ENCODE measurements at places on chromosomes 11 and 22.

DNA sequence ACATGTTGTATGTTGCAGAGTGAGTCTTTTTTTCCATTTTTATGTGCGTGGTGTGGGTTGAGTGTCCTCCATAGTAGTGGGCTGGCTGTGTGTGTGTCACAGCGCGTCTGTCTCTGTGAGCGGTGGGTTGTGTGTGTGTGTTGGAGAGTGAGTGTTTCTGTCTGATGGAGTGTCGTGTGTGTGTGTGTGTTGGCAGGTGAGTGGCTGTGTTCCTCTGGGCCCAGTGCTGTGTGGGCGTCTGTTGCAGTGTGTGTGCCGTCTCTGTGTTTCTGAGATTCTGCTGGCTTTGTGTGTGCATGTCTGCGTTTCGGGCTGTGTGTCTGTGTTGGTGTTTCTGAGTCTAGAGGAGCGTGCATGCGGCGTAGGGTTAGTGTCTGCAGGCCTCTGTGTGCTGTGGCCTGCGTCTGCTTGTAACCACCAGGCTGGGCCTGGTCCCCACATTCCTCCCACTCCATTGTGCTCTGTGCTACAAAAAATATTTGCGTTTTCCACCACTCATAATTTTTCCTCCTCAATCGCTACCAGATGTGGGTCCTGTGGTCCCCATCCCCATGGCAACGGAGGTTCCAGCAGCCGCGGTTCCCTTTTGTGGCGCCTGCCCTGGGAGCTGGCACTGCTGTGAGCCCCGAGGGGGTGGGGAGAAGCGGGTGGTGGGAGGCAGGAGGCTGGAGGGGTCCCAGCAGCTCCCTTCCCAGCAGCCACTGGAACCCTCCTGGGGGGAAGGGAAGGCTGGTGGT, 15.2 kb downstream of the SCARF2 start:
- DNase-seq: no peak

GRCh38 chr11:75465701-75466531, 32.9 kb upstream of the KLHL35 start:
- no peak for DNase-seq

DNA sequence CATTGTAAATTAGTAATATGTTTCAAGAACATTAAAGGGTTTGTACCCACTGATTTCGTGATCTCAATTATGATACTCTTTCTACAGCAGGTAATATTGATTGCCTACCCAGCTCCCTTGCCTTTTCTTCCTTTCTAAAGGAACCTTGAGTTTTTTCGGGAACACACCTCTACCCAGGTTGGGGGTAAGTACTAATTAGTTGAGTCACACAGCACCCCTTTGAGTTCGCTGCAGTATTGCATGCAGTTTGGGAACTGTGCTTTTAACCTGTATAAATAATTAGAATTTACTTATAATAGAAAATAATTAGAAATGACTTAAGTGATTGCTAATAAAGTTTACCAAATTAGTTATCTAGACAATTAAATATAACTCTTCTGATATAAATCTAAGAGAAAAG, 24.9 kb downstream of the ARHGAP42 start:
- no peak for DNase-seq

GRCh38 chr11:3095712-3096361, 38.6 kb upstream of the CARS1 start:
- DNase-seq: no peak

- no peak for DNase-seq
Measured at GRCh38 chr22:20628081-20628939, 120.9 kb downstream of the MED15 start.

DNA sequence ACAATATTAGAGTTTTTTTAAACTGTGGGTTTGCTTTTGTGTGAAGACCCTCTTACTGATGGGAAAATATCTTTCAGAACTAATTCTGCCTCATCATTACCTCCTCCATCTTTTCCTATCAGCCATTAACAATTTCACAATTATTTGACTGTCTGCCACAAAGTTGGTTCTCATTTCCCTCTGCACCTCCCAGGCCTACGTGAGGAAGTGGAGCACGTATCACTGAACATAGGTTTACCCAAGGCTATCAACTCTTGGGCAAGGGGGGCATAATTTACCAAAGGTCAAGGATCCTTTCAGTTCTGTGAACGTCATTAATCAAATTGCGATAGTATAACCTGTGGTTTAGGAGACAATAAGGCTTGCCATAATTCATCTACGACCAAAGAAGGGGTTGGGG, 60.0 kb downstream of the LIF start:
- no peak for DNase-seq

DNA sequence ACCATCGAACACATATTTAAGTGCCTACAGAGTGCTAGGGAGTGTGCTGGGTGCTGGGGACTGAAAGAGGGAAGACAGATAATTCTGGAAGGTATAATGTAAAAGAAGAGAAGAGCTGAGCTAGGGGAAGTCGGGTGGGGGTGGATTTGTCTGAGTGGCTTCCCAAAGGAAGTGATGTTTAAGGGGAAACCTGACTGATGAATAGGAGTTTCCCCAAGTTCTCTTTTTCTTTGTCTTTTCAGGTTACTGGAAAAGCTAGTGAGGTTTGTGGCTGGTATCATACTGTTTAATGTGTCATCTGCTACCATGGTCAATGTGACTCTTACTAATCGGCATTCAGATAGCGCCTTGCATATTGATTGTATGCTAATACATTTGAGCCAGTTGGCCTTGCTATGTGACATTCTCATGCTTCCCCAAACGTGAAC, 151.6 kb upstream of the MTMR2 start:
- no peak for DNase-seq

- DNase-seq: no peak
Measured at GRCh38 chr22:31614781-31615490, 47.1 kb downstream of the PISD start.

DNA sequence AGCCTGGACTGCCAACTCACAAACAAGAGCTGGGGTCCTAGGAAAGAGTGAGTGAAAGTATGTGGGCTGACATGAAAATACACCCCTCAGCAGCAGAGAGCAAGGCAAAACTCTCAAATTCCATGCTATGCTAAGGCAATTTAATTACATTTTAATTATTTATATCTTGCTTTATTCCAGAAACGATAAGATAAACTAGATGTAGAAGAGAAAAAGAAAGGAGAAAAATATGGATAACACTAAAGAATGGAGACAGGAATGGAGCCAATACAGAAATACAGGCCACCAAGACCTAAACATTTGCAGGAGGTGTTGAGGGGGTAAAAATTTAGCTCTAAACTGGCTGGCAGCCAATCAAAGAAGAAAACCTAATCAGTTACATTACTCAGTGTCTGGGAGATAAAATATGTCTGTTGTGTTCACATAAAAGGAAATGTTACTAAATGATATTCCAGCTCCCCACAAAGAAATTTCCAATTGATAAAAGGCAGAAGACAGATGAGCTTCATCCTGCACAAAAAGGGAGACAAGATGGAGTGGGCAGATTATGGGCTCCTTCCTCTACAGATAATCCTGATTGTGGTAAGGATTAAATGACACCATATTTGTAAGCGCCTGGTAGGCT, 223.5 kb upstream of the BLID start:
- DNase-seq: no peak

- DNase-seq: no peak
Measured at GRCh38 chr22:25137577-25138525, 61.8 kb upstream of the CRYBB3 start.

- no peak for DNase-seq
Measured at GRCh38 chr11:20839231-20839630, 169.8 kb downstream of the NELL1 start.

DNA sequence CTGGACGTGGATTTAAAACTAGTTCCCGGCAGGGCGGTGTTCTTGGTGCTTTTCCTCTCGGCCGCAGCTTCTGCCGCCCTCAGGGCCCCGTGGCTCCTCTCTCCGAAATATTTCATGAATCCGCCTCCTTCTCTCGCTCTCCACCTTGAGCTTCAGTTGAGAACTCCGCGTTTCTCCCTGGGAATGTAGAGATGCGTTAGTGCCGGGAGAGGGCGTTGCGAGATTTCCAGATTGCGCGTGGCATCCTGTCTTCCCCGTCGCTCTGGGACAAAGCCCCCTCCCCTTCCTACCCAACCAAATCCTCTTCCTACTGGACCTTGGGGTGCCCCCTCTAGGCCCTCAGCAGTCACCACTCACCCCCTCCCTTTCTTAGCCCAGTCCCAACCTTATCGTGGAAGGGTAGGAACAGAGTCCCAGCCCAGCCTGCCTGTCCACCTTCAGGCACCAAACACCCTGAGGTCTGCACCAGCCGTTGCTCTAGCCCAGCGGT, 15.5 kb upstream of the RAC2 start:
- no peak for DNase-seq

GRCh38 chr11:122804796-122805195, 33.5 kb upstream of the CRTAM start:
- no peak for DNase-seq

GRCh38 chr11:18145025-18145424, 12.7 kb downstream of the MRGPRX3 start:
- DNase-seq: no peak

DNA sequence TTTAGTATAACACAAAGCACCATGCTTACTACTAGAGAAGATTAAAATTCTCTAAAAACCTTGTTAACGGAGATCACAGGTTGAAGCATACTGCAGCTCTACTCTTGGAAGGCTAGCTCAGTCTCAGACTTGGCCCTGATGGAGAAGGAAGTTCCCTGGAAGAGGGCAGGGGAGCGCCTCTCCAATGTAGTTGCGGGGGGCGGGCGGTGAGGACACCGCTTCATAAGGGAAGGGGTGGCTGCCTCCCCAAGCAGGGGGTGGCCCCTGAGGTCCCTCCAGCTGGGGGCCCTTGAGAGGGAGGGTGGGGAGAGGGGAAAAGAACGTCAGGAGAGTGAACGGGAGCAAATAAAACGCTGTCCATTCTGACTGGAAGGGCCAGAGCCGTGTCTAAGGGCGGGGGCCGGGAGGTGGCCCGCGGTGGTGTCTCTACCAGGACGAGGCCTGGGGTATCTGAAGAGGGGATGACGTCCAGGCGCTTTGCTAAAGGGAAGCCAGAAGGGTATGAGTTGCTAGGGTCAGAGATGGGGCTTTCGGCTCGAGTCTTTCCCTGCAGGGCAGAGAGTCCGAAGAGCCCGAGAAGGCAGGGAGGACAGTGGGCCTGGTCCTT, 553 bp upstream of the USP47 start:
- DNase-seq: peak; percentile 32

DNA sequence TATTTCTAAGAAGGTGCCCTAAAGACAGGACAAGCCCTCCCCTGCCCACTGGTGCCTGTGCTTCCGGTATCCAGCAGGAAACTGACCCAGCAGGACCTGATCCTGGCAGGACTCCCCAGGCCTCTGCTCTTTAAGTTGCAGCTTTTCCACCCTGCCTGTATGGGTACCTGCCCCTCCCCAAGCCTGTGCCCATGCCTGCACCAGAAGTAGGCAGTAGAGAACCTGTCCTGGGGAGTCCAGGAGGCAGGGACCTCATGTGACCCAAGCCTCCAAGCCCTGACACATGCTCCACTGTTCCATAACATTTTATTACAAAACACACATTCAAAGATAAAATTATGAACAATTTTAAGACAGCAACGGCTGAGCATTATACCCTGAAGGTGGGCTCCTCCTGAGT, 14.2 kb downstream of the CWC15 start:
- no peak for DNase-seq

DNA sequence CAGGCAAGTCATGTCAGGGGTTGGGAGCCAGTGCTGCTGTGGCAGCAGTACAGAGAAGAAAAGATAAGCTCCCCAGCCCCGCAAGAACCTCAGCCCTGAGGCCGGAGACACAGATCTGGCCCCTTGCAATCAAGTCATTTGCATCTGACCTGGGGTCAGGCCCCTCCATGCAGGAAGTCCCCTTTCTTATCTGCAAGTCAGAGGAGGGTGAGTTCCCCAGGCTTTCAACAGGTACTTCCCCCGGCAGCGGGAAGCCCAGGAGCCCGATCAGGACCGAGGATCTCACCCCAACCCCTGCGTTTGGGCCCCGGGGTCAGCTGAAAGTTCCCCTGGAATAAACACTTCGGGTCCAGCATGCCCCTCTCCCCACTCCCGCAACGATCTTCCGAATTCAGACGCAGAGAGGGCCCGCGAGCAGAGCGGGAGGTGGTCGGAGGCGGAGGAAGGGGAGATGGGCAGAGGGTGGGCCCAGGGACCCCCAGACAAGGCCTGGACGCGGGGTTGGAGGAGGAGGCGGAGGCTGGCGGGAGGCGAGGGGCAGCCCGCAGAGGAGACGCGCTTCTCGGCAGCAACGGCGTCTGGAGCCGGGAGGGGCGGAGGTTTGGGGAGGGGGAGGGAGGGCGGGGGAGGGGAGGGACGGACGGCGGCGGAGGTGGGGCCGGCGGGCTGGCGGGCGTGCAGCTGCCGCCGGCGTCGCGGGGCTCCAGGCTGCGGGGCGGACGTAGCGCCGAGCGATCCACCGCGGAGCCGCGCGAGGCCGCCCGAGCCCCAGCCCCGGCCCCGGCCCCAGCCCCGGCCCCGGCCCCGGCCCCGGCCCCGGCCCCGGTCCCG, at the start of gene TSPAN18:
TSS of gene TSPAN18 (plus strand) at position 680 of the 831 bp plus-strand sequence. CDS start 179,455 bp downstream, outside the sequence.
- no peak for DNase-seq

DNA sequence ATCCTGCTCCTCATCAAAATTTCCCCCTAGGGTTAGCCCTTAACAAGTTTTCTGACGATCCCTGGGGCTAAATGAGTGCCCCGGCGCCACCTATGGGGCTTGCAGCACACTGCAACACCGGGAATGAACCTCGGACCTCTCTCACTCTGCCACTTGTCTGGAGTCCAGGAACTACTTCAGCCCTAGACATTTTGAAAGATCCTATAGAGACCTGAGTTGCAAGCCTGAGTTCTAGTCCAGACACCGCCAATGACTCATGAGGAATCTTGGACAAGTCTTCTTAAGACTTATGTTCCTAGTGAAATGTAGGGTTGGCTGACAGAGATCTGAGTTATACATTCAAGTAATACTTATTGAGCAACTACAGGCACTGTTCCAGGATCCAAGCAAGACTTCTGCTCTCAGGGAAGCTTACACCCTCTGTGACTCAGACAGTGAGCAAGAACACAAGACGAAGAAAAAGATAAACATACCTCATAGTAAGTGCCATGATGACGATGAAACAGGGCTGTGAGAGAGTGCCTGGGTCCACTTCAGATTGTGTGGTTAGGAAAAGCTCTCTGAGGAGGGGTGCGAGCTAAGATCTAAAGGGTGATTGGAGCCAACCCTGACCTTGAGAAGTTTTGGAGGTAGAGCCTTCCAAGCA, 10.2 kb upstream of the STK33 start:
- no peak for DNase-seq

- no peak for DNase-seq
Measured at GRCh38 chr22:33880986-33881385, 39.3 kb downstream of the LARGE1 start.

- no peak for DNase-seq
Measured at GRCh38 chr11:45745065-45745811, 59.7 kb upstream of the SLC35C1 start.

DNA sequence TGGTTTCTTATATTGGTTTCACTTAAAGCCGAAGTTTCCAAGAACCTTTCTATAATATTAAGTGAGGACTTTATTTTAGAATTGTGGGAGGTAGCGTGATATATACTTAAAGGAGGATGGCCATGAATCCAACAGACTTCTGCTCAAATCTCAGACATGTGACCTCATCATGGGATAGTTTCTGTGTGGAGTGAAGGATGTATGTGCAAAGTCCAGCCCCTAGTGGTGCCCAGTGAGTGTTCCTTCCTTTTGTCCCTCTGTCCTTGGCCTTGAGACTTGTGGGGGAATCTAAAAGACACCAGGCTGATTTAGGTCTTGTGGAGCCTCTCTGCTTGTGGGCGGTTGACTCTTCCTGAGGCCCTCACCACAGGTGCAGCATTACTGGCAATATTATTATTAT, 43.7 kb downstream of the BARX2 start:
- no peak for DNase-seq

GRCh38 chr11:103070142-103070541, 21.8 kb downstream of the DCUN1D5 start:
- DNase-seq: no peak

Measured in urinary bladder (tissue), 4 donors.